ENCODE measurements at places on chromosomes 12 and 14. TPM values are rescaled to one million over a fixed set of nuclear protein-coding genes. Genes with fewer than 3 reads are reported as not detected.

GRCh38 chr12:131493068-131493826 is 217.6 kb upstream of the SFSWAP start:
- no peak for DNase-seq

GRCh38 chr12:46404225-46404631 is 31.7 kb upstream of the SLC38A2 start:
- no peak for DNase-seq

DNA sequence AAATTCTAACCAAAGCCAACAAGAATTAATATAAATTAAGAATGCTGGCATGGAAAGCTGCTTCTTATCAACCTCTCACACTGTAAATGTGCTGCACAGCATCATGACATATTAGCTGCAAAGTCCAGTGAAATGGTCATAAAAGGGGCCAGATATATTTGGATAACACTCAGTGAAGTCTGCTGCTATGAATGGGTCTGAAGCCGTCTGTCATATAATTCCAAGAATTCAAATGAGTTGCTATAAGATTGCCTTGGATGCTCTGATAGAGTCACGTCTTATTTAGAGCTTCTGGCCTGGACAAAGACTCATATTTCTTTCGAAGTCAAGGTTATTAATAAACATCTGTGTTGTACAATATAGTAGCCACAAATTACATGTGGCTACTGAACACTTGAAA is 54.3 kb upstream of the OVCH1 start:
- no peak for DNase-seq

- DNase-seq: no peak
Observed at GRCh38 chr12:131507094-131507493, 203.8 kb upstream of the SFSWAP start.

- no peak for DNase-seq
Observed at GRCh38 chr12:89427508-89428156, 75.3 kb upstream of the DUSP6 start.

AMDHD1 gene
- 0.39 TPM for total RNA-seq

DNA sequence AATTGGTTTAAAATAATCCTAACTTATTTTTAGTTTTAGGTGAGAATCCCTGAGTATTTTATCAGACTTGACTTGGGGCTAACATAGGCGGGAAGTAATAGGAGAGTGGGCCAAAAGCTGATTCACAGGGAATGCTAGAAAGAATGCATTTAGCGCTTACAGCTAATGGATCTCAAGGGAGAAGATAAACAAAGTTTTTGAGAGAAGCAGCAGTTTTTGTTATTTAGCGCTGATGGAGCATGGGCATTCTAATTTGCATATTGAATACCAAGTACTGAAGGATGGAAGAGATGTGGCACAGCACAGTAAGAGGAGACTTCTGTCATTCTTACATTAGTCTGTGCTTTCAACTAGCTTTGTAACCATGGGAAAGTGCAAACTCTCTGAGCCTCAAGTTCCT is 436.0 kb upstream of the FBXO33 start:
- no peak for DNase-seq

- DNase-seq: no peak
Observed at GRCh38 chr12:22321638-22322037, 12.9 kb downstream of the ST8SIA1 start.

- DNase-seq: no peak
Observed at GRCh38 chr12:24879644-24880043, 69.3 kb downstream of the BCAT1 start.

C12orf60 gene
- total RNA-seq: 0.99 TPM

GRCh38 chr14:104650057-104650980 is 39.1 kb upstream of the INF2 start:
- peak; percentile 65 for DNase-seq

- no peak for DNase-seq
Observed at GRCh38 chr12:64147011-64147631, 75.0 kb downstream of the KICS2 start.

DNA sequence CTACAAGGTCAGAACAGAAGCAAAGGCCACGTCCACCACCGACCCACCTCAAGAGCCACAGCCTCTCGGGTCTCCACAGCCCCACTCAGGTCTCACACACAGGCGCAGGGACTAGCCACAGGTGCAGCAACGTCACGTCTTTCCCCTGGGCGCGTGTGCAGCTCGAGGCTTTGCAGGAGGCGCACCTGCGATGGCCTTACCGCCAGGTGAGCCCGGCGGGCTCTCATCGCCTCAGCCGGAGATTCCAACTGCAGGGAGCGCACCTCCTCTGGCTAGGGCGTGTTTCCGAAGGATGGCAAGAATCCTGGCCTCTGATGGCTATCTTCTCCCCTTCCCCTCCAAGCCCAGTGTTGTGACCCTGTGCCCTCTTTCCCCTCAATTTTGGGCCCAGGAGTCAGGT is at the start of gene HIGD1C:
TSS of gene HIGD1C (plus strand) at position 35 of the 400 bp plus-strand sequence. CDS start 1,455 bp downstream, outside the sequence.
- DNase-seq: no peak

TPH2 gene
- not detected for total RNA-seq

DNA sequence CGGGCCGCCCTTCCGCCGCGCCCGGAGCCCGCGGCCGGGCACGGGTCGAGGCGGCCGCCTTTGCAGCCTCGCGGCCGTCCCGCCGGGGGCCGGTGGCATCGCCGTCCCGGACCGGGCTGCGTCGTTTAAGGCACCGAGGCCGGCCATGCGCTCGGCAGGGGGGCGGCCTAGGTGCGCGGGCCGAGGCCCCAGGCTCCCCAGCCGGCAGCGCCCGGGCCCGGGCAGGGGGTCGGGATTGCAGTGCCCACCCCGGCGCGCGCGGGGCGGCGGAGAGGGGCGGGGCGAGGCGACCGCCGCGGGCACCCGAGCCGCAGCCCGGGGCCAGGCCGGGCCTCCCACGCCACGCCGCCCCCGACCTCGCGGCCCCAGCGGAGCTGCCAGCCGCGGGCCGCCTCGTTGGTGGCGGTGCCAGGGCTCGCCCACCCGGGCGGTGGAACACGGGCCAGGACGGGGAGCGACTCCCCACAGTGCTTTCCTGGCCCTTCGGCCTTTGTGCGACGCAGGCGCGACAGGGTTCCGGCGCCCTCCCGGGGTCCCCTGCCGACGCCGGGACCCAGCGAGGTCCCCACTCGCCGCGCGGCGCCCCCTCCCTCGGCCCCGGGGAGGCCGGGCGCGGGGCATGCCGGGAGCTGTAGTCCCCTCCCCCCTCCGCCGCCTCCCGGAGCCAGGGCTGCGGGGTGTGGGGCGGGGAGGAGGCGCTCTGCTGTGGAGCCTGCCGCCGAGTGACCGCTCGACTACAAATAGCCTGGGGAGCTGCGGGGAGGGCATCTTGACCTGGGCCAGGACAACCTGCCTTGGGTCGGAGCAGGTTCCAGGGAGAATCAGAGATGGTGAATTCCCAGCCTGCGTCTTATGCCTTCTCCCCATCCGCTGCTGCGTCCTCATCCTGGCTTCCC is 769 bp downstream of the FKBP4 start:
- DNase-seq: peak; percentile 77

GRCh38 chr14:94906991-94907587 is 137.2 kb upstream of the GSC start:
- DNase-seq: no peak

CCDC177 gene
- total RNA-seq: not detected

CLEC4E gene
- 0.52 TPM for total RNA-seq

DNA sequence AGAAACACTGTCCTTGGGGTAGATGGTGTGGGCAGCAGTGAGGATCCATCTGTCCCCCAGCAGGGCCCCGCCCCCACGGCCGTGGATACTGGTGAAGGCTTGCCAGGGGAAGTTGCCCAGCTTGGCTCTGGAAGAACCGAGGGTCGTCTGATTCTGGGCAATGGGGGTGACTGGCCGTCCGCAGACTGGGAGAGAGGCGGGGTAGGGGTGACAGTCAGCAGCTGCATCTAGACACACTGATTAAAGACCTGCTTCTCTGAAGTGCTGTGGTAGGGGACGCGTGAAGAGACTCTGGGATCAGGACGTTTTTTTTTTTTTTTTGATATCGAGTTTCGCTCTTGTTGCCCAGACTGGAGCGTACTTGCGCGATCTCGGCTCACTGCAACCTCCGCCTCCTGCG is 4.7 kb upstream of the C1R start:
- no peak for DNase-seq
